T-helper 1 cell (primary cell): ENCODE measurements at places on chromosomes 1 and 21.

- DNase-seq = peak; percentile 75
These were observed 775 bp upstream of the AIM2 start for GRCh38 chr1:159077120-159077961.

GRCh38 chr1:202149566-202149965 is 5.0 kb upstream of the ARL8A start:
- DNase-seq = no peak

GRCh38 chr1:59329412-59330053 is 32.6 kb downstream of the FGGY start:
- no peak for DNase-seq

GRCh38 chr1:11617314-11617713 is 36.9 kb downstream of the FBXO2 start:
- no peak for DNase-seq

GRCh38 chr1:70685300-70686286 is 274.5 kb downstream of the CTH start:
- DNase-seq = no peak

- no peak for DNase-seq
These were observed 32.6 kb downstream of the TNFRSF8 start for GRCh38 chr1:12095452-12096263.

- no peak for DNase-seq
These were observed 17.6 kb downstream of the CTPS1 start for GRCh38 chr1:40997096-40997495.

- DNase-seq = no peak
These were observed 60.7 kb downstream of the SH3GLB1 start for GRCh38 chr1:86765073-86765472.

DNA sequence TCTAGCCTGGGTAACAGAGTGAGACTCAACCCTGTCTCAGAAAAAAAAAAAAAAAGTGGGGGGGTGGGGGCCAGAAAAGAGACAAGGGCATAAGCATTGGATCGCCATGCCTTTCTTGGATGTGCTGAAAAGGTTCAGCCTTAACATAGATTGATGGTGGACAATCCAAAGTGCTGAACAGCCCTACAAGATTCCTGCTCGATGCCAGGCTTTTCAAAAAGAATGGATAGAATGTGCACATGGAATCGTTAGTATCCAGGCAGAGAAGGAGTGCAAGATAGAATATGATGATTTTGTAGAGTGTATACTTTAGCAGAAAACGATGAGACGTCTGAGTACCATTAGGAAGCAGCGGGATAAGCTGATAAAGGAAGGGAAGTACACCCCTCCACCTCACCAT is 10.9 kb upstream of the COA7 start:
- no peak for DNase-seq

DNA sequence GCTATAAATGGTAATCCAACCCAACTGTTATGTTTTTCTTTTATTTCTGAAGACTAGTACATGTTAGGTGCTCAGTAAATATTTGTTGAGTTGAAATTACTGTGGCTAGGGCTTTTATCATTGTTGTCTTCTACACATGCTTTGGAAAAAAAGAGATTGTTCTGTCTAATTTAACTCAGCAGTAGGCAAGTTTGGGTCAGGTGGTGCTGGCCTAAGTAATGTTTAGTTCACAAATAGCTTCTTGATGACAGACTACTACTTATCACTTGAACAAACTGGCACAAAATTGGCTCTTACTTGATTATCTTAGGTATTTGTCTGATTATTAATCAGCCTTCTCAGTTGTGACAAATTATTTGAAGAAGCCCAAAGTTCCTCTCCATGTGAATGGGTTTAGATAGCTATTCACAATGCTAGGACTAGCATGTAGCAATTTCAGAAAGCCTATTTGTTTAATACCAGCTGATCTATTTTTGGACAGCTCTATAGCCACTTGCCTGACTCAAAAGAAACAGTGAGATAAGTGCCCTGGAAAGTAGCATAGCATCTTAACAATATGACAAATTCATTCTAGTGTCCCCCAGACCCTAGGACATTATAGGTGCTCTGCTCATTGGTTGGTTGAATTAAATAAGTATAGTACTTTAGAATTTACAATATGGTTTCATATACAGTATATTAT is 32.6 kb downstream of the TMEM200B start:
- DNase-seq = no peak

DNA sequence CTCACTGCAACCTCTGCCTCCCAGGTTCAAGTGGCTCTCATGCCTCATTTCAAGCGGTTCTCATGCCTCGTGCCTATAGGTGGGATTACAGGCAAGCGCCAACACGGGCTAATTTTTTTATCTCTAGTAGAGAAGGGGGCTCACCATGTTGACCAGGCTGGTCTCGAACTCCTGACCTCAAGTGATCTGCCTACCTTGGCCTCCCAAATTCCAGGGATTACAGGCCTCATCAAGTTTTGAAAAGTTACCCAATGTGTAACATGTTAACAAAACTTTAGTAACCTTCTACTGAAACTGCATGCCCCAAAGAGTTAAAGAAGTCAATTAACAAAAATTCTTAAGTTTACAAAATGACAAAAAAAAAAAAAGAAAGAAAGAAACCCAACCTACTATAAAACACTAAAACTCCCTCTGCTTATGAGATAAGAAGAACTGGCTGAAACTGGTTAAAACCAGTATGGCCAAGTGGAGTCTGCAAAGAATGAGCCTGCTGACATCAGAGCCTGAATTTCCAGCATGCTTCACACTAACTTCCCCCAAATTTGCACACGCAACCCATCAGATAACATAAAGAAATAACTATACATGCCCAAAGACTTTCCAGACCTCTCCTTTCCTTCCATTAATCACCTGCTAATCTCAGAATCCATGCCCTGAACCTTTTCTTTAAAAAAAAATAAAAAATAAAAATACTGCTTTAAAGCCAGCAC is 25.5 kb upstream of the PSMG1 start:
- no peak for DNase-seq

GRCh38 chr1:63864224-63864641 is 90.4 kb downstream of the ROR1 start:
- no peak for DNase-seq

DNA sequence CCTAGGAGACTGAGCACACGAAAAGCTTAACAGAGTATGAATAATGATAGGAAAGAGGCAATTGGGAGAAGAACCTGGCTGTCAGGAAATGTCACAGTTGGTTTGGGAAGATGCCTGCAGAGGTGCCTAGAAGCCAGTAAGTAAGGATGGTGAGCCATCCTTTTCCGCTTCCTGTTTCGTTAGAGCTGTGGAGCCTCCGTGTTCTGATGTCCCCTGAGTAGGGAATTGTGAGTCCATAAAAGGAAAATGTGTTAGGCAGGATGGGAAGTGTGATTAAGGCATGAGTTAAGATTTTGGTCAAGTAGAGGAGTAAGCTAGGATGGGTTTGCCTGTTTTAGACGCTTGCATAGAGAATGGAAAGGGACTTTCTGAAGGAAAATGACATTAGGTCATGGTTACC is 9.0 kb downstream of the CLIC4 start:
- no peak for DNase-seq

GRCh38 chr1:15577691-15578090 is 7.2 kb downstream of the AGMAT start:
- no peak for DNase-seq

- DNase-seq = no peak
These were observed 32.3 kb downstream of the HRNR start for GRCh38 chr1:152191711-152192110.

GRCh38 chr1:43144237-43144636 is 27.9 kb downstream of the EBNA1BP2 start:
- DNase-seq = no peak

DNA sequence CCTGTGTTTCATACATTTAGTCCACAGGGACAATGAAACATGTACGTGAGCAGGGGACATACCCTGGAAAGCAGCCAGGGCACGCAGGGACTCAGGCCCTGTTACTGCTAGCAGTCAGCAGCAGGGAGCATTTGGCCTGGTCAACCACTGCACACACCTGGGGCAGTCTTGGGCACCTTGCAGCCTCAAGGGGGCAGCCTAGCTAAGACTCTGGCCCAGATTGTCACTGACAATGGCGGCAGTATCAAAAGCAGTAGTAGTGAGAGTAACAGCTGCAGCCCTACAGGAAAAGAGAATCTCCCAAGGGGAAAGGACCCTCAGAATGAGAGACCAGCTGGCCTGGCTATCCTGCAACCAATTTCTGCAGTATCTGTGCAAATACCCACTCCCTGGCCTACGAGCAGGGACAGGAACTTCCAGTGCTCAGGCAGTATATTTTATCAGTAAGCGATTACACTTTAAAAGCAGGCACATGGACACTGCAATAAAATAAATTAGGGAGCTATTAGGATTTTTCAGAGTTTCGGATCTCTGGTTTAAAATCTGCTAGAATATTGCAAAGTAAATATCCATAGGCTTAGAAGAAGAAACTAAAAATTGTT is 475.6 kb downstream of the LTN1 start:
- peak; percentile 58 for DNase-seq

DNA sequence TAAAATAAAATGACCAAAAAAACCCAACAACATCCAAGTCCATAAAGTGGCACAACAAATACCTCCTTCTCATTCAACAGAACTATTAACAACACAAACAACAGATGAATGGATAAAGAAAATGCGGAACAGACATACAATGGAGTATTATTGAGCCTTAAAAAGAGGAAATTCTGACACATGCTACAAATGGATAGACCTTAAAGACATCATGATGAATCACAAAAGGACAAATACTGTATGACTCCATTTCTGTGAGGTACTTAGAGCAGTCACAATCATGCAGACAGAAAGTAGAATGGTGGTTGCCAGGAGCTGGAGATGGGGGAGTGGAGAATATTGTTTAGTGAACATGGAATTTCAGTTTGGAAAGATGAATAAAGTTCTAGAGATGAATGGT is 42.6 kb downstream of the EYA3 start:
- DNase-seq = no peak

- no peak for DNase-seq
These were observed 3.0 kb downstream of the RXFP4 start for GRCh38 chr1:155944444-155944799.

DNA sequence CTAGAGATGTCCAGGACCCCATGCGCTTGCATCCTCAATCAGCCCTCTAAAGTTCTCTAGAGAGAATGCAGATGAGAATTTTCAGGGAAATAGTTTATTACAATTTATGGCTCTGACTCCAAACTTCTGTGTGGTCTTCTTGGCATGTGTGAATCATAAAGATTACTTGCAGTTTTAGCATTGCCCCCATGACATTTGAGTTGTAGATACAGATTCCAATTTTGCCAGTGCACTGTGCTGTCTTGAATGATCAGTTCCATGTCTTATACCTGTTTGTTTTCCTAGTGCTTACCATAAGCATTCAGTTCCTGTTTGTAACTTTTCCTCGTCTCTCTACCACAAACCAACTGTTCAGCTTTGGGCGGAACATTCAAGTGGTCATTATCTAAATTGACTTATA is 4.8 kb downstream of the KRTAP21-3 start:
- no peak for DNase-seq

DNA sequence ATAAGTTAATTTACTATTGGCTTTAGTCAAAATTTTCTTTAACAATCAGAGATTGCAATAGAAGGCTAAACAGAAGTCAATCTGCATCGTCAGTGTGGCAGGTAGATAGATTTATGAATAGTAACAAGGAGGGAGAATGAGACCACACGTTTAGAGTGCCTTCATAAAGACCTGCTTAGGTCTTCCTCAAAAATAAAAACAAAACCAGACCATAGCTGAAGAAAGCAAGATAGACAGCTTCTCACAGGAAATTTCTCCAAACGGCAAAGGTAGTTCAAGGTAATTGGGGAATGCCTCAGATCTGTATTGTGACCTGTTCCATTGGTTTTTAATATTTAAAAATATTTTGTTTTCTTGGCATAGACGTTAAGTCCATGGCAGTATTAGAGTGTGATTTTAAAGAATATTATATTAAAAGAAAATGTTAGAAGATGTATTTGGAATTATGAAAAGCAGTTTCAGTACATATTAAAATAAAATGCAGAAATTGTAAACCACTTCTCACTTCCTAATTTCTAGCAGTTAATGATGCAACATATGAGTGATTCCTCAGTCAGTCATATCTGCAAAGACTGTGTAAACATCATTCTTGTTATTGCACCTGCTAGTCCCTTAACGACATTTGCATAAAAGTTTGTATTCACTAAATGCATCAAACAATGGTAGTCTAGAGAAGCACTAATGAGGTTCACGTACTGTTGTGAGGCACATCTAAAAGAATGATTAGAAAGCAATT is 278.0 kb downstream of the HLX start:
- no peak for DNase-seq

DNA sequence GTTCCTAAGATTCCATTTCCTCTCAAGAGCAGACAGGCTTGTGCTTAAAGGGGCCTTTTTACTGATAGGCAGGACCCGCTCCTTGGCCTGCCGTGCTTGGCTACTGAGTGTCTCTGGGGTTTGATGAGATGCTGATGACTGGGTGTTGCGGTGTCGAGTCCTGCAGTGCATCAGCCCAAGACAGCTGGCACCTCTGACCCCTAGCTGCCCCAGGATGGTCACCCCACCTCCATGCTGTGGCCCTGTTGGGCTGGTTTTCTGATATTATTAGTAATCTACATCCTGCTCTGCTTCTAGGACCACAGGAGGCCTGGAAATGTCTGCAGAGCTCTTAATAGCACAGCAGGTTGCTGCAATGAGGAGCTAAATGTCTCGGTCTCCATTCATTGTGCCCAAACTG is 28.7 kb downstream of the LRRC71 start:
- no peak for DNase-seq

- no peak for DNase-seq
These were observed 116.3 kb upstream of the C1orf21 start for GRCh38 chr1:184270556-184270955.

DNA sequence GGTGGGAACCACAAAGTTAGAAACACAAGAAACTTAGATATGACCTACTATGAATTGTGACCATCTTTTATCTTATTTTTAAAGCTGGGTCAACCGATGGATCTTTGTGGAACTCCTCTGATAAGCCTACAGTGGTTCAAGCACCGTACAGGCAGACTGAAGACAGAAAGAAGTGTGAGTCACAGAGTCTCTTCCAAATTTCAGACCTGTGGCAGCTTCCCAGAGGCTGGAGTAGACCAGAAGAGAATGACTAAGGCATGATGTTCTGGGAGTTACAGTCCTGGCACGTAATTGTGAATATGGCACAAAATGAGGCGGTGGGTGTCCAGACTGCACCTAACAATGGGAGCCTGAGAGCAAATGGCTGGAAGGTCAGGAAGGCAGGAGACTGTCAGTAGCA is 70.0 kb downstream of the LMO4 start:
- no peak for DNase-seq

- no peak for DNase-seq
These were observed 10.1 kb downstream of the VANGL2 start for GRCh38 chr1:160410406-160411005.

- DNase-seq = no peak
These were observed 4.7 kb downstream of the SNAPIN start for GRCh38 chr1:153663211-153663610.

DNA sequence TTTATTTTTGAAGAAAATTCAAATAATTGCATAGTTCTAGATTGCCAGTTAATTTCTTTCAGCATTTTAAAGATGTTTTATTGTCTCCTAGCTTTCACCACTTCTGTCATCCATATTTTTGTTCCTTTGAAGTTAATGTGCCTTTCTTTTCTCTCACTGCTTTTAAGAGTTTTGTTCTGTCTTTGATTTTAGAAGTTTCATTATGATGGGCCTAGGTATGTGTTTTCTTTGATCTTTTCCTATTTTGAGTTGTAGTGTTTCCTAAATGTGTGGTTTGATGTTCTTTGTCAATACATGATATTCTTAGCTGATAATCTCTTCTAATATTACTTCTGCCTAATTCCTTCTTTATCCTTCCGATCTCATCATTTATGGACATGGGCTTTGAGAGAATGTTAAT is 378.7 kb downstream of the DISC1 start:
- DNase-seq = no peak

GRCh38 chr1:53317646-53318539 is 10.0 kb downstream of the LRP8 start:
- no peak for DNase-seq

GRCh38 chr1:200969726-200970561 is 53.6 kb downstream of the KIF21B start:
- DNase-seq = no peak
